ENCODE measurements at places on chromosomes 6 and 20.

DNA sequence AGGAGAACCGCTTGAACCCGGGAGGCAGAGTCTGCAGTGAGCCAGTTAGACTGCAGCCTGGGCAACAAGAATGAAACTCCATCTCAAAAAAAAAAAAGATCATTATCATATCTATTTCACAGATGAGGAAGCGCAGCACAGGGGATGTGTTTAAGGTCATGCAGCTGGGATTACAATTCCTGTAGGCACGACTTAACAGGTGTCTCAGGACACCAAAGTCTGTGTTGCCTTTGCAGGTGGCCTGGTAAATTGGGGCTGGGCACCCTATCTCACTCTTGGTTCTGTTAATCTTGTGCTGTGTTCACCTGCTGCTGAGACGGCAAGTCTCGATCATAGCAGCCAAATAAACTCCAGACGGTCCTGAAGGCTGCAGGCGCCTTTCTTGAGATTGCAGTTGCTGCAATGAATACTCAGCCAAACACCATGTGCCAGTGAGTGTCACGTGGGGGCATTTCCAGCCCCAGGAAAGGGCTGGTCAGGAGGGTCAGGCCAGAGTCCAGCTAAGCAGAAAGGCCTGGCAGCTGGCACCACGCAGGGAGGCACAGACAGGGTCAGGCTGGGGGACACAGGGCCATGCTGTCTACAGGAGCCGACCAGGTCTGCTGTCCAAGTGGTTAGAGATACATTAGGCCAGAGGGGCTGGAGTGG, 55.8 kb downstream of the FGD2 start:
- H3K4me1 ChIP-seq: no peaks in the 10 kb centered on the region
- DNase-seq: no peak
- no peaks in the 10 kb centered on the region for H3K36me3 ChIP-seq
- no peak overlapping the region for H3K27ac ChIP-seq
- H3K4me3 ChIP-seq: no peak overlapping the region

DNA sequence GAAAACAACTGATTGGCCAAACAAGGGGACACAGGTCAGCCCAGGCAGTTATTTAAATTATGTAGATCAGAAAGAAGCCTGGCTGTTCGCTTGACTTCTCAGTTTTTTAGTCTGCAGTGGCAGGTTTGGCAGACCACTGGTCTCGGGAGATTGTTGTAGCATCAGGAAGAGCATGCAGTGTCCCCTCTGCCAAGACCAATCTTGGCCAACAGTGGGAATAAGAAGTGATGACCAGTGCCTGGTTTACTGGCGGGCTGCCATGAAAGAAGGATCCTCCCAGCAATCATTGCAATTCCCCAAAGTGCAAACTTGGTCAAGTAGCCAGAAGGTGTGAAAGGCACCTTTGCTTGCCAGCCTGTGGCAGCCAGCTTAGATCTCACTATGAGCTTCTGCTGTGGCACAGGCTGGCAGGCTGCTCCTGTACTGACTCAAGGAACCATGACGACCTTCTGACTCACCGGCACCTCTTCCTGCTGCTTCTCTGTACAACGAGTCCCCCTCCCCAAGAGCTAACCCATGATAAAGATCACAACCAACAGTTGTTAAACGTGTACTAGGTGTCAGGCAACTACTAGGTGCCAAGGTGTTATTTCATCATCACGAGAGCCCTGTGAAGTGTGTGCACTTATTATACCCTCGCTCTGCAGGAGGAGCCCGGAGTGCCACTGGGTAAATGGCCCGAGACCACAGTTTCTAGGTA, 76.8 kb upstream of the DUSP22 start:
- no peaks in the 10 kb centered on the region for H3K27me3 ChIP-seq
- no peak overlapping the region for H3K4me3 ChIP-seq
- H3K27ac ChIP-seq: peak overlapping the region; percentile 28
- peak; percentile 41 for DNase-seq

DNA sequence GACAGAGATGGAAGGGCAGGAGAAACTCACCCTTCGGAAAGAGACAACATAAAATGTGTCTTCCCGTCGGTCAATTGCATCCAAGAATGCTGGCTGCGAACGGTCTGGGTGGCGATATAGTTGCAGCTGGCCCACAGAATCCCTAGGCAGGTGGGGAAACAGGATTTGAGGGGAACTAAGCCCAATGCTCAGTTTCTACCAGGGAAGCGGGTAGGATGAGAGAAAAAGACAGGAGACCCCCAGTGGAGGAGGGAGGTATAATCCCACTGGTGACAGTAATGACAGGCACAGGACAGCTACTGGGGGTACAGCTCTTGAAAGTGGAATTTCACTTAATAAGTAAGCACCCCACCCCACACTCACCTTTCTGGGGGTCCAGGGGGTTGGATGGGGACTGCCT, 7.5 kb upstream of the TNXB start:
- H3K36me3 ChIP-seq: peaks cover 7% of the 10 kb centered on the region
- H3K27ac ChIP-seq: no peak overlapping the region
- H3K4me3 ChIP-seq: no peak overlapping the region
- no peaks in the 10 kb centered on the region for H3K27me3 ChIP-seq
- DNase-seq: no peak

- no peaks in the 10 kb centered on the region for H3K36me3 ChIP-seq
- no peaks in the 10 kb centered on the region for H3K4me1 ChIP-seq
- H3K27me3 ChIP-seq: no peaks in the 10 kb centered on the region
Observed at GRCh38 chr6:121748376-121748775, 312.9 kb downstream of the GJA1 start.

DNA sequence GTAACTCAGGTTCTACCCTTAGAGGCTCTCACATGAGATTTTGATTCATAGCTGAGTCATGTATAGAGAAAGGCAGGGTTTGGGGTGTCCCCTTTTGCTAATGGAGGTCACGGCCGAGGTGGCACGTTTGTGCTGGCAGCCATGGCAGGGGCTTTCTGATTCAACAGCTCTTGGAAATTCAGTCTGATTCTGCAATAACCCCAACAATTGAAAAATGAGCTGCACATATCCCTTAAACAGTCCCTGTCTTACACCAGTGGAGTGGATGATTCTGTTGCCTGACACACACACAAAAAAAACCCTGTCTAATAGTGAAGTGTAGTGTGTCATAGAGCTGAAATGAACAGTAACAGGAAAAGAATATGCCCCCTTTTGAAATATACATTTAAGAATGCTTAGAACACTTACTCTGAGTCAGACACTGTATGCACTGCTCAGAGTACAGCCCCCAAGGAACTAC, 40.4 kb upstream of the ARG1 start:
- H3K36me3 ChIP-seq: no peaks in the 10 kb centered on the region
- no peaks in the 10 kb centered on the region for H3K4me1 ChIP-seq
- H3K4me3 ChIP-seq: no peak overlapping the region
- H3K27ac ChIP-seq: no peak overlapping the region
- no peaks in the 10 kb centered on the region for H3K27me3 ChIP-seq
- peak; percentile 23 for DNase-seq

DNA sequence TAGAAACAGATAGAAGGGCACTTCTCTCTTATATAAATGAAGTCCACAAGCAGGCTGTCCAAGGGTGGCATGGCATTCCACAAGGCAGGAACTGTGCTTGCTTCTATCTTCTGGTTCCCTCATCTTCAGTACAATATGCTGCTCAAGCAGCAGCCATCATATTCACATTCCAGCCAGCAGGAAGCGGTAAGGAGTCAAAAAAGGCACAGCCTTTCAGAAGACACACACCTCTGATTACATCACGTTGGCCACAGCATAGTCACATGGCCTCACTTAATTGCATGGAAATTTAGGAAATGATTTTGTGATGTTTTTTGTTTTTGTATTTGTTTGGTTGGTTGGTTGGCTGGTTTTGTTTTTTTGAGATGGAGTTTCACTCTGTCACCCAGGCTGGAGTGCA, 19.0 kb downstream of the REM1 start:
- no peaks in the 10 kb centered on the region for H3K27me3 ChIP-seq
- H3K36me3 ChIP-seq: no peaks in the 10 kb centered on the region
- no peak for DNase-seq
- H3K27ac ChIP-seq: no peak overlapping the region
- no peaks in the 10 kb centered on the region for H3K4me1 ChIP-seq

DNA sequence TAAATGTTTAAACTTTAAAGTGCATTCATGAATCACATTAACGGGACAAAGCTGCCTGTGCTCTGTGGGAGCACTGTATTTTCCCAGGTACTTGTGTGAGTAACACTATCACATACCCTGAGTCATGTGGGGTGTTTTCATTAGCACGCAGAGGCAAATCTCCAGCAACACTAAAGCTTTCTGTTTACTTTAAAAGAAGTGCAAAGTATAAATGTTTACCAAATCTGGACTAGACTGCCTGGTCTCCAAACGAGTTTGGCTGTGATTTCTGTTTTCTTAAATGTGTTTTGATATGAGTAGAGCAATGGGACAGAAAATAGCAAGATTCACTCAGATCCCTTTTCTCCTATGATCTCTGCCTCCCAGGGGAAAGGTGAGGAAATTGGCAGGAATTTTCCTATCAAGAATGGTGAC, 28.8 kb upstream of the RIPPLY2 start:
- H3K4me3 ChIP-seq: no peak overlapping the region
- no peaks in the 10 kb centered on the region for H3K27me3 ChIP-seq
- H3K36me3 ChIP-seq: no peaks in the 10 kb centered on the region
- DNase-seq: no peak
- H3K4me1 ChIP-seq: no peaks in the 10 kb centered on the region

DNA sequence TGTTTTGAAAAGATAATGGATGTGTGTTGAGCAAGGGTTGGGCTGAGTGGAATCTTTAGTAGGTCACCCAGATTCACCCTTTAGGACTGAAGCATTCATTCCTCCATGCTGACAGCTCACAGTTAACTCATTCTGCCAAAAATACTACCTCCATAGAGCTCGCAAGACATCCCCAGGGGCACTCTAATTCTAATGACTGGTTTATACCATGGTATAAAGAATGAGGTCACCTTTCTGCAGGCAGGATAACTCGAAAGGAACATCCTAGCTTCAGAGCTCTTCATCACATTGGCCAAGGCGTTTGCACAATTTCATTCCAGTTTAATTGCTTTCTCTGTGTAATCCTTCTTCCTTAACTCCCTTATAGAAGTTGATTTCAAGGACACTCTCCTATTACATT, 1257.2 kb upstream of the EYS start:
- no peaks in the 10 kb centered on the region for H3K36me3 ChIP-seq
- no peaks in the 10 kb centered on the region for H3K4me1 ChIP-seq
- no peak overlapping the region for H3K27ac ChIP-seq
- H3K27me3 ChIP-seq: no peaks in the 10 kb centered on the region
- DNase-seq: no peak
- no peak overlapping the region for H3K4me3 ChIP-seq

DNA sequence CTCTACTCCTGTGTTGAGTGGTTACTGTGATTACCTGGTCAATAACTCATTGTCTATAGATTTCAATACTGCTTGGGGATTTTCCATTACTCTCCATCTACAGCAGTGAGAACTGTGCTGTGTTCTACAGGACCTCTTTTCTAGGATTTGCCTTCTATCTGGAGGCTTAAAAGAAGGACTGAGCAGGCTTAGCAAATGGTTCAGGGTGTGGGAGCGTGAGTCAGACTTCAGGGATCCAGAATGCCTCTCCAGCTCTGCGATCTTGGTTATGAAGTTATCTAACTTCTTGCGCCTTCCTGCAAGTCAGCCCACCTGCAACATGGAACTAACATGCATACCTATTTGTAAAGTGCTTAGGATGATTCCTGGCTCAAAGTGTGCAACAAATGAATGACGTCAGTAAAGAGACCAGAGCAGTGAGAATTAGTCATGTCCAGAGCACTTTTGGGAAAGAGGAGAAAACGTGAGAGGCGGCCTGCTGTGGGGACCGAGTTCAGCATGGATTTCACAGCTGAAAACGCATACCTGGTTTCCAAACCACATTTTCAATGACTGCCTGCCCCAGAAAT, 610.1 kb upstream of the CDH4 start:
- no peaks in the 10 kb centered on the region for H3K27me3 ChIP-seq
- no peaks in the 10 kb centered on the region for H3K36me3 ChIP-seq
- no peaks in the 10 kb centered on the region for H3K4me1 ChIP-seq
- H3K27ac ChIP-seq: no peak overlapping the region
- DNase-seq: no peak

DNA sequence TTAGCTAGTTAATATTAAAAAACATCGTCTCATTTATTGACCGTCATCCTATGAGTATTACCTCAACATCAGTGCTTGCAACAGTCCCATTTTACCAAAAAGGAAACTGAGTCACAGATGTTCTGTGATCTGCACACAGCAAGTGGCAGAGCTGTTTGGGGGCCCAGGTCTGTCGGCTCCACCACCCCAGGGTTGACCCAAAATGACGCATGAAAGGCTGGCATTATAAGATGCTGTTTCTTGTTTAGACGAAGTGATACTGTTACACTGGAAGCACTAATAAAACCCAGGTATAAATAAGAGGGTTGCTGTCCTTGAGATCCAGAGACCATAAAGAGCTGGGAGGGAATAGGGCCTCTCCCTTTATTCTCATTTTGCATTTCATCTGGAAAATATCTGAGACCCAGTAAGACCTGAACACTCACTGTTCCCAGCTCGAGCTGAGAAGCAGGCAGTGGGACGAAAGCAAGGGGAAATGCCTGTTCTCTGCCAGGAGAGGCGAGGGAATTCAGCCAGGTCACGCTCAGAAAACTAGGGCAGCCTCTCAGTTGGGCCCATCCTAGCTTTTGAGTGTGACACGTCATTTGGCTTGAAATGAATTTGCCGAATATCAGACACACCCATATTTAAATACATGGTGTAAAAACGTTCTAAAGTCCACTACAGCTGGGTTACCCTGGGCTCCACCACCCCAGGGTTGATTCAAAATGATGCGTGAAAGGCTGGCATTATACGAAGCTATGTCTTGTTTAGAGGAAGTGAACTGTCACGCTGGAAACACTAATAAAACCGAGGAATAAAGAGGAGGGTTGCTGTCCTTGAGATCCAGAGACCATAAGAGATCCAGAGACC, 1.4 kb upstream of the MICAL1 start:
- peaks cover 54% of the 10 kb centered on the region for H3K4me1 ChIP-seq
- no peaks in the 10 kb centered on the region for H3K36me3 ChIP-seq

GRCh38 chr6:164296411-164296810, 881.9 kb downstream of the QKI start:
- H3K4me3 ChIP-seq: no peak overlapping the region
- H3K4me1 ChIP-seq: no peaks in the 10 kb centered on the region
- H3K27ac ChIP-seq: no peak overlapping the region
- DNase-seq: no peak
- no peaks in the 10 kb centered on the region for H3K27me3 ChIP-seq
